CD4-positive, alpha-beta T cell (primary cell): ENCODE measurements at places on chromosomes 2 and 18. TPM values are rescaled to one million over a fixed set of nuclear protein-coding genes. Genes with fewer than 3 reads are reported as not detected.

DNA sequence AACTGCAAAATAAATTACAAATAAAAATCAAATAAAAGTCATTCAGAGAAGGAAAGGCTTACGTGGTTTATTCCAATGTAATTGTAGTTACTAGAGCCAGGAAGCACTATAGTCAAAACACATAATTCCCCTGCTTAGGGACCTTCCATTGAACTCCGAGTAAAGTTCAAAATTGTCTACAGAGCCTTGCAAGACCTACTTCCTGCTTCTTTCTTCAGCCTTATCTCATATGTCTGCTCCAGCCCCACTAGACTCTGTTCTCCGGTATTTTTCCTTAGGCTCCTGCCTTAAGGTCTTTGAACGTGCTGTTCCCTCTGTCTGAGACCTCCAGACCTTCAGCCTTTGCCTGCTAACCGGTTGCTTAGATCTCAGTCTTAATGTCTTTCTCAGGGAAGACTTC lies 104.3 kb downstream of the ARL6IP6 start:
- DNase-seq: no peak
- no peaks in the 10 kb centered on the region for H3K27me3 ChIP-seq
- H3K4me3 ChIP-seq: no peak overlapping the region
- no peak overlapping the region for H3K27ac ChIP-seq

- no peak for DNase-seq
- no peak overlapping the region for H3K4me3 ChIP-seq
- peaks cover 5% of the 10 kb centered on the region for H3K4me1 ChIP-seq
- no peaks in the 10 kb centered on the region for H3K27me3 ChIP-seq
Observed at GRCh38 chr2:239469106-239469960, 68.5 kb upstream of the HDAC4 start.

Gene DNAJC5G
- not detected for total RNA-seq

DNA sequence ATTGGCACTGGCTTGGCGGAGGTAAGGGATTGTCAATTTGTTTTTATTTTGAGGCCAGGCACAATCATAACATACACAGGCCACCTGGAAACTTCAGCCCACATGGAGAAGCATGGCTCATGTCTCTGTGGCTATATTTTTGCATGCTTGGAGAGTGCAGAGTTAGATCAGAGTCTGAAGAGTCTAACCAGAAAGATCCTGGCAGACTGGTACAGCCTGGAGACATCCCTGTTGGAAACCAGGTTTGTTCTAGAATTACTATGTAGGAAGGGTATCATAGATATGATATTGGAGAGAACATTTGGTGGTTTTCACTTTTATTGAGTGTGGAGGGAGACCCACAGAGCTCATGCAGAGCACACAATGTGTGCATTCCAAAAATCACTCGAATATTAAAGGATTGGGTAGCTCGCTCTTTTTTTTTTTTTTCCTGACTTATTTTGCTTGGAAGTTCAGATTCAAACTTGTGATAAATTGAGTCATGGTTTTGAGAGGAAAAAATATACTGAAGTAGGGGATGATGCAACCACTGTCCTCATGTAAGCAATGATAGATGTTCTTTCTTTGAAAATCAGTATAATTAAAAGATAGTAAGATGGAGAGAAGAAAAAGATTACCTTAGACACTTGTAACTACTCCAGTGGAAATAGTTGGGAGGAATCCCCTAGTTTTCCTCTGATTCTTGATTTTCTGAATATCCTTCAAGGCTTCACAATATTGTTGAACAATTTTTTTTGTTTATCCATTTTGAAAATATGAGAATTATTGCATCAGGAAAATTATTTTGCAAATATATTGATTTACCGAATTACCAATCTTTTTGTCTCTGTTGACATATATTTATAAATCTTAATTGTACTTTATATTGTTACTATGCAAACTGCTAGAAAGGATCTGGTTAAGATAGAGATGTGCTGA lies 185.7 kb upstream of the ZEB2 start:
- no peaks in the 10 kb centered on the region for H3K27me3 ChIP-seq
- H3K27ac ChIP-seq: no peak overlapping the region
- DNase-seq: no peak

GRCh38 chr2:184728411-184728810 lies 130.1 kb downstream of the ZNF804A start:
- H3K4me1 ChIP-seq: no peaks in the 10 kb centered on the region
- H3K4me3 ChIP-seq: no peak overlapping the region

Gene SLC9A4
- total RNA-seq: not detected

- no peaks in the 10 kb centered on the region for H3K36me3 ChIP-seq
- no peaks in the 10 kb centered on the region for H3K4me1 ChIP-seq
- no peak for DNase-seq
- H3K27me3 ChIP-seq: no peaks in the 10 kb centered on the region
Observed at GRCh38 chr18:1488957-1489356, 584.3 kb downstream of the ADCYAP1 start.

GRCh38 chr18:23307567-23308295 lies 145.4 kb upstream of the RIOK3 start:
- H3K36me3 ChIP-seq: no peaks in the 10 kb centered on the region
- no peak for DNase-seq
- no peak overlapping the region for H3K4me3 ChIP-seq
- no peaks in the 10 kb centered on the region for H3K27me3 ChIP-seq

Gene C2orf81
- 3.4 TPM for total RNA-seq

- H3K36me3 ChIP-seq: no peaks in the 10 kb centered on the region
- no peaks in the 10 kb centered on the region for H3K4me1 ChIP-seq
- DNase-seq: no peak
Observed at GRCh38 chr2:24380820-24381219, 20.5 kb upstream of the ITSN2 start.

Gene CYP27A1
- 0.28 TPM for total RNA-seq
